Testis (tissue), 5 donors: ENCODE measurements at places on chromosomes 5 and 9.

DNA sequence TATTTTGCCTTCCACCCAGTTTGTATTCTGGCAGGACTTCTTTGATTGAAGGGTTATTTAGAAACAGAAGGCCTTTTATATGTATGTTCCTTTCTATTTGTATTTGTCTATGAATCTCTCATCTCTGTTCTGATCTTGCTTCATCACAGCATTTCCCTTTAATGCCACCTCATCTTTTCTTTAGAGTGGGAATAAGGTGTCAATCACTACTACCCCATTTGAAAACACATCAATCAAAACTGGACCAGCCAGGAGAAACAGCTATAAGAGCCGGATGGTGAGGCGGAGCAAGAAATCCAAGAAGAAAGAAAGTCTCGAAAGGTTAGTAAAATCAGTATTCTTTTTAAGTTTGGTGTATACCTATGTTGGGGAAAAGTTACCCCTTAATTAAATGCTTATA, 36.3 kb downstream of the CD180 start:
- no peak overlapping the region for H3K27ac ChIP-seq
- H3K36me3 ChIP-seq: no peaks in the 10 kb centered on the region
- H3K4me3 ChIP-seq: no peak overlapping the region
- H3K27me3 ChIP-seq: no peaks in the 10 kb centered on the region

GRCh38 chr9:115106642-115107041, 11.3 kb downstream of the TNC start:
- H3K27ac ChIP-seq: no peak overlapping the region
- H3K4me3 ChIP-seq: no peak overlapping the region
- H3K36me3 ChIP-seq: no peaks in the 10 kb centered on the region

- no peaks in the 10 kb centered on the region for H3K4me1 ChIP-seq
- DNase-seq: no peak
- no peaks in the 10 kb centered on the region for H3K36me3 ChIP-seq
- H3K27me3 ChIP-seq: no peaks in the 10 kb centered on the region
Observed at GRCh38 chr5:11650936-11651335, 253.3 kb downstream of the CTNND2 start.

- no peaks in the 10 kb centered on the region for H3K27me3 ChIP-seq
- H3K4me1 ChIP-seq: no peaks in the 10 kb centered on the region
- H3K4me3 ChIP-seq: no peak overlapping the region
Observed at GRCh38 chr9:81634915-81635516, 54.3 kb downstream of the TLE1 start.

- no peaks in the 10 kb centered on the region for H3K36me3 ChIP-seq
- no peaks in the 10 kb centered on the region for H3K4me1 ChIP-seq
- no peak for DNase-seq
- H3K4me3 ChIP-seq: no peak overlapping the region
- no peaks in the 10 kb centered on the region for H3K27me3 ChIP-seq
Observed at GRCh38 chr5:143159031-143159430, 244.5 kb downstream of the NR3C1 start.

- DNase-seq: no peak
- peak overlapping the region; percentile 84 for H3K27ac ChIP-seq
Observed at GRCh38 chr5:38465702-38466423, 90.6 kb downstream of the LIFR start.

- no peaks in the 10 kb centered on the region for H3K4me1 ChIP-seq
- H3K27ac ChIP-seq: no peak overlapping the region
- H3K27me3 ChIP-seq: no peaks in the 10 kb centered on the region
- DNase-seq: no peak
Observed at GRCh38 chr5:81830596-81830995, 79.7 kb upstream of the SSBP2 start.

- H3K4me1 ChIP-seq: no peaks in the 10 kb centered on the region
- no peak overlapping the region for H3K27ac ChIP-seq
- no peaks in the 10 kb centered on the region for H3K36me3 ChIP-seq
- H3K27me3 ChIP-seq: no peaks in the 10 kb centered on the region
- H3K4me3 ChIP-seq: no peak overlapping the region
- DNase-seq: no peak
Observed at GRCh38 chr9:82110881-82111280, 122.3 kb downstream of the SPATA31D1 start.

DNA sequence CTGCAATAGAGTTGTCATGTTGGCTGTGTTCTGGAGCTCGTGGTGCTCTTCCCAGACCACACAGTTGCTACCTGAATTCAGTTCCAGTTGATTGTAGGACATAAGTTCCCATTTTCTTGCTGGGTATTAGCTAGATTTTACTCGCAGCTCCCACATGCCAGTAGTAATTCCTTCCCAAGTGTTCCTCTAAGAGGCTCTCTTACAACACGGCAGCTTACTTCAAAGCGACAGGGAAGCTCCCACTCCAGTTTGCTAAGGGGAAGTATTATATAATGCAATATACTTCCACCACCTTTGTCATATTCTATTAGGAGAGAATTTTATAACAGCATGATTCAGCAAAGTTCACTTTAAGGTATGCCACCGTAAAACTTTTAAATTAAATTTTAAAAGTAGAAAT, 623.0 kb downstream of the SLCO4C1 start:
- DNase-seq: no peak
- H3K27me3 ChIP-seq: no peaks in the 10 kb centered on the region
- peaks cover 1% of the 10 kb centered on the region for H3K4me1 ChIP-seq
- H3K4me3 ChIP-seq: no peak overlapping the region
- H3K36me3 ChIP-seq: no peaks in the 10 kb centered on the region

DNA sequence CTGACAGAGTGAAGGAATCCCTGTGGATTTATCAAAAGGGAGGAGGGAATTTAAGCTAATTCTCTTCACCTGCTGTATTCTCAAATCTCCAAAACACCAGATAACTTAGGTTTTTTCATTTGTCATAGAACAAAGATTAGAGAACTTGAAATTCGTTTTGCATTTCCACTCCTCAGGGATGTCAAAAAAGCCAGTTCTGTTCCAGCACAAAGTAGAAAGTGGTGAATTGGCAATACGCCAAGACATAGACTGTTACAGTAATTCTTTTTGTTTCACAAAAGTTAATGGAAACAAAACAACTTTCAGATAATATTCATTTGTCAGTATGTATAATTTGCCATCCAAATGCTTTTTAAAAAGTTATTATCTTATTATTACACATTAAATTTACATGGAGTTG, 15.0 kb downstream of the S1PR3 start:
- no peak for DNase-seq
- no peak overlapping the region for H3K27ac ChIP-seq
- no peaks in the 10 kb centered on the region for H3K27me3 ChIP-seq

- H3K4me1 ChIP-seq: no peaks in the 10 kb centered on the region
- no peaks in the 10 kb centered on the region for H3K36me3 ChIP-seq
- H3K27ac ChIP-seq: no peak overlapping the region
Observed at GRCh38 chr5:2732850-2733249, 18.6 kb downstream of the IRX2 start.

DNA sequence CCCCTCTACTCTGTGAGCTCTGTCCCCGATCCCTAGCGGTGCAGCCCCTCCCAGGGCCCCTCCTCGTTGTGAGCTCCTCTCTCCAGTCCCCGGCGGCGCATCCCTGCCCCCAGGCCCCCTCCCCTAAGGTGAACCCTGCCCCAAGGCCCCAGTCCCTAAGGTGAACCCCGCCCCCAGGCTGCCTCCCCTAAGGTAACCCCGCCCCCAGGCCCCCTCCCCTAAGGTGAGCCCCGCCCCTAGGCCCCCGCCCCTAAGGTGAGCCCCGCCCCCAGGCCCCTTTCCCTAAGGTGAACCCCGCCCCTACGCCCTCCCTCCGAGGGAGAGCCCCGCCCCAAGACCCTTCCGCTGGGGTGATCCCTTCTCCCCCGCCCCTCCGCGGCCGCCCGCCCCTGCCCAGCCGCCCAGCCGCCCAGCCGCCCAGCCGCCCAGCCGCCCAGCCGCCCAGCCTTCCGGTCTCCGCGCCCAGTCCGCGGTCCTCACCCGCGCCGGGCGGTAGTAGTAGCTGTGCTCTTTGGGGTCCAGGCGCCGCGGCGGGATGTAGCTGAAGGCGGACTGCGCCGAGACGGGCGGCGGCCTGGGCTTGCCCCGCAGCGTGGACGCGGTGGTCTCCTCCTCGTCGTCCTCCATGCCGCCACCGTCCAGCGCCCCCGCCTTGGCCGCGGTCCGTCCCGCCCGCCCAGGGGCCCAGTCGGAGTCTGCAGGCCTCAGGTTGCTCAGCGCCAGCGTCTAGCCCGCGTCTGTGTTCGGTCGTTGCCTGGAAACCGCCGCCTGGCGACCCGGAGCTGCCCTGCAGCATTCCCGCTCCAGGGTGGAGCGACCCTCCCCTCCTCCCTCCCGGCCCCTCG, at the start of gene CFAP90:
TSS of gene CFAP90 (minus strand) at position 739 of the 845 bp plus-strand sequence. CDS start at position 627, 112 bp downstream.
- peaks cover 6% of the 10 kb centered on the region for H3K4me1 ChIP-seq
- peak; percentile 78 for DNase-seq
- no peaks in the 10 kb centered on the region for H3K27me3 ChIP-seq
- H3K36me3 ChIP-seq: no peaks in the 10 kb centered on the region
- no peak within 1 kb of the TSS for H3K27ac ChIP-seq

DNA sequence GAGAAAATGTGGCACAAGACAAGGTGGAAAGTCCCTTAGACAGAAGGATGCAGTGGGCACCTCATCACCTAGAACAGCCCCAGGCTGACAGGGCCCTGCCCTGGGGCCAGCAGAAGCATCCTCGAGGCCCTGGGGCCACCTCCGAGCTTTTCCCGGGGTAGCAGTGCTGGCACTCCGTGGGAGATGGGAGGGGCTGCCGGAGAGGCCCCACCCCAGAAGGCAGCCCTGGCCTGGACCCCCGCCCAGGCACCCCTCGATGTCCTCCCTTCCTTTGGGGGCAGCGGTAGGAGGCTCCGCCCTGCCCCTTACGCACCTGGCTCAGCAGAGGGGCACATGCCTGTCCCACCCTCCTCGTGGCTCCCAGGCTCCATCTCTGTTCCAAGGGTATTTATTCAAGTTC, 17.7 kb upstream of the NSMF start:
- H3K27ac ChIP-seq: no peak overlapping the region
- H3K36me3 ChIP-seq: no peaks in the 10 kb centered on the region
- no peaks in the 10 kb centered on the region for H3K27me3 ChIP-seq
- H3K4me3 ChIP-seq: no peak overlapping the region
- no peak for DNase-seq

- no peaks in the 10 kb centered on the region for H3K36me3 ChIP-seq
- H3K4me3 ChIP-seq: no peak overlapping the region
- H3K4me1 ChIP-seq: peaks cover 4% of the 10 kb centered on the region
Observed at GRCh38 chr9:660227-660626, 181.3 kb upstream of the DMRT1 start.

- no peaks in the 10 kb centered on the region for H3K27me3 ChIP-seq
- no peaks in the 10 kb centered on the region for H3K4me1 ChIP-seq
- DNase-seq: no peak
Observed at GRCh38 chr9:29066141-29066640, 1492.9 kb upstream of the C9orf72 start.

DNA sequence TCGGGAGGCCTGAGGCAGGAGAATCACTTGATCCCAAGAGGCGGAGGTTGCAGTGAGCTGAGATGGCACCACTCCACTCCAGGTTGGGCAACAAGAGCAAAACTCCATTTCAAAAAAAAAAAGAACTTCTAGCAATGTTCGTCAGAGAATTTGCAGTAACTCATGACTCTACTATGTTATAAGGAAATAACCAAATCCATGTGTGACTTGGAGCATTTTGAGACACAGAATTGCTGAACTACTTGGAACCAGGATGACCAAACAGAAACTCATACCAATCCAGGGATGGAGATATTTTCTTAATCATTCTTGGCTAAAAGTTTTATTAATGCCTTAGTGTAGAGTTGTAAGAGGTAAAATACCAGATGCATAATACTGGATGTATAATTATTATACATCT, 99.9 kb upstream of the BNC2 start:
- DNase-seq: no peak
- no peaks in the 10 kb centered on the region for H3K36me3 ChIP-seq
- no peak overlapping the region for H3K4me3 ChIP-seq
- H3K27me3 ChIP-seq: no peaks in the 10 kb centered on the region

DNA sequence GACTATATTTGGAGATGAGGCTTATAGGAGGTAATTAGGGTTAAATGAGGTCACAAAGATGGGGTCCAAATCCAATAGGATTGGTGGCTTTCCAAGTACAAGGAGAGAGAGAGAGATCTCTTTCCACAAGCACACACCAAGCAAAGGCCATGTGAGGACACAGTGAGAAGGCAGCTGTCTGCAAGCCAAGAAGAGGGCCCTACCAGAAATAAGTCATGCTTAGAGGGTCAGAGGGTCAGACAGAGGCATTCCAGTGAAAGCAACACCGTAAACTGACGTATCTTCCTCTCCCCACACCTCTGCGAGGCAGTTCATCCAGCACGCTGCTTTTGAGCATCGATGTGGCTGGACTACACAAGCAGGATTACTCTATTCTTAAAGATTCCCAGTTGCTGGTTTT, 87.9 kb downstream of the SLC1A3 start:
- H3K4me3 ChIP-seq: no peak overlapping the region
- DNase-seq: no peak
- H3K27me3 ChIP-seq: no peaks in the 10 kb centered on the region
- no peaks in the 10 kb centered on the region for H3K4me1 ChIP-seq
- H3K36me3 ChIP-seq: no peaks in the 10 kb centered on the region

DNA sequence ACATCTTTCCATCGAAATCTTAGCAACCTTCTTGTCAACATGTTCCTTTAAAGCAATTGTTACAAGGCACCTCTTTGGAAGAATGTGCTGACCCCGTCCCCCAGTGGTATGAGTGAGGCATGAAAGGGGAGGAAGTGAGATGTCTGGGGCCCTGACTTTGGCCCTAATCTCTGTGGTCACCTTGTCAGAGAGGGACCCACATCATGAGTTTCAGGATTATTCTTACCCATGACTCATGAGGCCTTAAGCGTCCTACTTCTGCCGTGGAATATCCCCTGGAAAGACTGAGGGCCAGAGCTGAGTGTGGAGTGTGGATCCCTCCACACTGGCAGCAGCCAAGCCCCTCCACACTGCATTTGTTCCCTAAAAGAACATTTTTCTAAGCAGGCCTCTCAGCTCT, 81.2 kb downstream of the FSTL4 start:
- no peak for DNase-seq
- H3K36me3 ChIP-seq: no peaks in the 10 kb centered on the region
- no peak overlapping the region for H3K4me3 ChIP-seq
- H3K27ac ChIP-seq: no peak overlapping the region
- no peaks in the 10 kb centered on the region for H3K27me3 ChIP-seq

- H3K27ac ChIP-seq: no peak overlapping the region
- no peaks in the 10 kb centered on the region for H3K27me3 ChIP-seq
- no peak for DNase-seq
- H3K4me1 ChIP-seq: no peaks in the 10 kb centered on the region
- no peak overlapping the region for H3K4me3 ChIP-seq
Observed at GRCh38 chr9:121067640-121068039, 7.1 kb upstream of the CNTRL start.

DNA sequence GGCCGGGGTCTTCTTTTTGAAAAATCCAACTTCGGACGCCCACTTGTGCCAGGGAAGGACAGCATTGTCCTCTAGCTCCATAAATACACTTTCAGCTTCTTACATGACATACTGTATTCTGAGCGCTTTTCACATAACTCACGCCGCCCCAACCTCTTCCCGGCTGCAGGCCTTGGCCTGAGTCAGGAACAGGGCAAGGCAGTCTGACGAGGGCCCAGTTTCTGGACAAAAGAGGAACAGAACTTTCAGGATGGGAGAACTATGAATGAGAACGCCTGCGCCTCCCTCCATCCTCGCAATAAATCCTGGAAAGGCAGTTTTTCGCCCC, 650 bp downstream of the DCTN4 start:
- peak overlapping the region; percentile 99 for H3K27ac ChIP-seq
- peak overlapping the region; percentile 79 for H3K4me3 ChIP-seq
- peaks cover 7% of the 10 kb centered on the region for H3K4me1 ChIP-seq
- DNase-seq: no peak
- no peaks in the 10 kb centered on the region for H3K27me3 ChIP-seq
- no peaks in the 10 kb centered on the region for H3K36me3 ChIP-seq
